Activated CD4-positive, alpha-beta T cell treated with anti-CD3 and anti-CD28 coated beads, Interleukin-2, amount 50 U/mL, for 4 hours (primary cell): ENCODE measurements at places on chromosomes 1 and 21.

GRCh38 chr1:22801347-22801746 lies 90.7 kb downstream of the EPHB2 start:
- DNase-seq, result no peak

- no peak for DNase-seq
Observed at GRCh38 chr1:73333847-73334503, 864.0 kb downstream of the LRRIQ3 start.

GRCh38 chr1:203033917-203034316 lies 7.6 kb downstream of the PPFIA4 start:
- DNase-seq, result no peak

DNA sequence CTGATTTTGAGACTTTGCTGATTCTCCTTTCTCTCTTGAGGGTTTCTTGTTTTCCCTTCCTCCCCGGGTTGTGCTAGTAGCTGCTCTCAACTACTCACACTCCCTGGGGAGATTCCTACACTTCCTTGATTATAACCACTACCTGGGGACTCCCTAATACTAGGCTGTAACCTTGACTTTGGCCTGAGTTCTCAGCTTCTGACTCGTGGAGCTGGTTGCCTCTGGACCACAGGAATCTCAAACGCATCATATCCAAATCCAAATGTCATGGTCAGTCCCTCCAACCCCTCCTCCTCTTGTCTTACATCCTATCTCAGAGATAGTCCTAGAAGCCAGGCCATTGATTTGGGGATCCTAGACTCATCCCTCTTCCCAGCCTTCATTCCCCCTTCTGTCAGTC lies 12.0 kb downstream of the MOV10 start:
- no peak for DNase-seq

GRCh38 chr1:211591980-211592493 lies 13.1 kb upstream of the SLC30A1 start:
- no peak for DNase-seq
